Suppressor macrophage treated with lipopolysaccharide for 1 hour (primary cell): ENCODE measurements at places on chromosomes 1 and 21.

DNA sequence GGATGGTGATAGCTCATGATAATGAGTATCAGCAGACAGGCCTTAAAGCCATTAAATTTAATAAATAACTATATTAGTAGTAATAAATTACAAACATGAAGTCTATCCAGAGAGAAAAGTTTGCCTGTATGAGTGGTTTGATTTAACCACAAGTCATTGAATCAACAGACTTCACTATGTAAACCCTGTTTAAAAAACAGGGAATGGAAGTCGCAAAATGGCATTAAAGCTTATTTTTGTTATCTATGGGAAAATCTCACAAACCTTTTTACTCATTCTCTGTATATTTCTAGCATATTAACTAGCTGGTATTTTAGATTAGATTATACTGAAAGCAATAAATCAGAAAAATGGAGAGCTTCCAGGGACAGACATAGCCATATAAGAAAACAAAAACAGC lies 45.3 kb downstream of the SASS6 start:
- no peak for DNase-seq

- DNase-seq = no peak
Measured at GRCh38 chr1:119883826-119884225, 12.5 kb downstream of the ADAM30 start.

DNA sequence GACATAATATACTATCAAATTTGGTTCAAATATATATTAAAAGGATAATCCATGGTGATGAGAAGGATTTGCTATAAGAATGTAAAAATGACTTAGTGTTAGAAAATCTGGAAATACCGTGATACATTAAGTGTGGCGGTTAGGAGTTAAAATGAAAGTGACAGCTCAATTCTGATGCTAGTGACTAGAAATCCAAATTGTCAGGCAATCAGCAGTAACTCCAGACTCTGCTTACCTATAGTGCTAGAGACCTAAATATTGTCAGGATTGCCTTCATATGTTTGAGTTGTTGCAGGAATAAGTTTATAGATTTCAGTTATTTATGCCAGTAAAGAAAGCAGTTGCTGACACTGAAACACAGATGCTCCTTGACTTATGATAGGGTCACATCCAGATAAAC lies 737.4 kb downstream of the MRPL39 start:
- DNase-seq = no peak

GRCh38 chr21:25625036-25625435 lies 14.0 kb upstream of the JAM2 start:
- DNase-seq = no peak

DNA sequence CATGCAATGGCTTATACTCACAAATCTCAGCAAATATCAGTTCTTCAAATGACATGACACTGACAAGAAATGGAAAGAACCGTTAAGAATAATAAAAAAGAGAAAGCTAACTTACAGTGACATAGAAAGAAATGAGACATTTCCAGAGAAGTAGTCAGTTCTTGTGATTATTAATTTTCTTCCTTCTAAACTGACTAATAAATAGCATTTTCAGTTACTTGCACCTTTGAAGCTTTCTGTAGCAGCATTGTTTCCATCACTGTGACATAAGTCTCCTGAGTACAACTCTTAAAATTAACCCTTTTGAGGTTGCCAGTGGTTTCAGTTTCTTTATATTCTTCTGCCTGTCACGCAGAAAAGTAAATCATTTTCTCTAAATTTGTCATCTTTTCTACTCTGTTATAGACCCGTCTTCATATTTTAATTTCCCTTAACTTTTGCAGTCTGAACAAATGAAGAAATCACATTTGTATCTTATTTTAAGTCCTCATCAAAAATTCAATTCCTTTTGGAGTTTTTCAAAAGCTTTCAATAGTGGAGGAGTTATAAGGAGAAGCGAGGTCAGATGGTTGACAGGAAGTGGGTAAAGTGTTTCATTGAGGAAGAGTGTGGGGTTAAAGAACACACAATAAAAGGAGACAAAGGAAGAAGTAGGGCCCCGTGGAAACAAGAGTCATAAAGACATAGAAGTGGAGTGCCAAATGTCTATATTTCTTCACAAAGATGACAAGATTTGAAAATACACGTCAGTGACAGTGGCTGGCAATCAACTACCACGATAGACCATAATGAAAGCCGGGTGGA lies 57.9 kb upstream of the S1PR1 start:
- peak; percentile 14 for DNase-seq

GRCh38 chr1:37947364-37947763 lies 511 bp upstream of the INPP5B start:
- no peak for DNase-seq

DNA sequence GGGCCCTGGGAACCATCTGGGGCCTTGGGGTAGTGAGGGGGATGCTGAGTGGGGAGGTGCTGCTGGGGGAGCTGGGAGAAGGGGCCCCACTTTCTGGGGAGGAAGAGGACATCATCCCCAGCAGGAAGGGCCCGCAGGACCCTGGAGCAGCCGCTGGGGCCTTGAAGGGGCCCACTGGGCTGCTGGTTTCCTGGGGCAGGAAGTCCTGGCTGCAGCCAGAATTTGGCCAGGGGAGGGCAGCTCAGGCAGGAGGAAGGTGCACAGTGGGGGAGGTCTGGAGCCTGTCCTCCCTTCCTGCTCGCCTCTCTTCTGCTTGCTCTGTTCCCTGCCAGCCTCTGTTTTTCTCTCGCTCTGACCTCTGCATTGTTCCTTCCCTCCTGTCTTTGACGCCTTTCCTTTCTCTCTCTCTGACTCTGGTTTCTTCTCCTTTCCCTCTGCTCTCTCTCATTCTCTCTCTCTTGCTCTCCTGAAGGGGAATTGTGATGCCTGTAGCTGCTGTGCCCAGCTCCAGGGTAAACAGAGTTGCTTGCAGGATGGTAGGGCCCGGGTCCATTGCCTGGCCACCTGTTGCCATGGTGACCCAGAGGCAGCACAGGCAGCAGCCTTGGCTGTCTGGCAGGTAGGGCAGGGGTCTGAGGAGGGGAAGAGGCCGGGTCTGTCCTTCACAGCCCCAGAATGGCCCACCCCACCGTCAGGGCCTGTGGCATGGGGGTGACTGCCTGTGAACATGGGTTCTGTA lies 23.9 kb downstream of the ACOT11 start:
- DNase-seq = no peak
